ENCODE measurements at places on chromosomes 13 and 19.

GRCh38 chr13:49292742-49293486 lies 45.2 kb downstream of the CDADC1 start:
- no peak for DNase-seq

DNA sequence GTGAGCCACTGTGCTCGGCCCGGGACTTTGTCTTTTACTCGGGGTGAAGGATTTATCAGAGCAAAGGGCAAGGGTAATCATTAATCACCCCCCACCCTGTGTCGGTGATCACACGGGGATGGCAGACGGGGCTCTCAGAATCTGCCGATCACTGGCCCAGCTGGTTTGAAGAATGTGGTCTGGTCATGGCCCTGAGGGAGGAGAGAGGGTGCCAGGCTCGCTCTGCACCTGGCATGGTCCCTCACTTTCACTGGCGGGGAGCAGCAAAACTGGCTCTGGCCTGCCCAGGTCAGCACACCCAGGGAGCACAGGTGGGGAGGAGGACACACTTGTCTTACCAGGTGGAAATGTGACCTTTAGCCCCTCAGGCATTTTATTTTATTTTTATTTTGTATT lies 10.2 kb downstream of the REEP6 start:
- DNase-seq: no peak

GRCh38 chr13:79485014-79485811 lies 4.3 kb downstream of the NDFIP2 start:
- no peak for DNase-seq

- DNase-seq: no peak
Observed at GRCh38 chr13:96650301-96650886, 343.9 kb downstream of the OXGR1 start.

- DNase-seq: no peak
Observed at GRCh38 chr19:39937094-39937720, 2.8 kb upstream of the FCGBP start.

GRCh38 chr13:114099918-114100445 lies 32.4 kb downstream of the RASA3 start:
- peak; percentile 30 for DNase-seq

All from NCI-H510A treated with DMSO at 0.1 percent for 48 hours (cell line).